ENCODE measurements at places on chromosomes 2 and 18.

- no peak for DNase-seq
Measured at GRCh38 chr2:144084114-144084661, 435.7 kb downstream of the ZEB2 start.

GRCh38 chr18:72895548-72895947, 27.8 kb upstream of the NETO1 start:
- DNase-seq, result no peak

DNA sequence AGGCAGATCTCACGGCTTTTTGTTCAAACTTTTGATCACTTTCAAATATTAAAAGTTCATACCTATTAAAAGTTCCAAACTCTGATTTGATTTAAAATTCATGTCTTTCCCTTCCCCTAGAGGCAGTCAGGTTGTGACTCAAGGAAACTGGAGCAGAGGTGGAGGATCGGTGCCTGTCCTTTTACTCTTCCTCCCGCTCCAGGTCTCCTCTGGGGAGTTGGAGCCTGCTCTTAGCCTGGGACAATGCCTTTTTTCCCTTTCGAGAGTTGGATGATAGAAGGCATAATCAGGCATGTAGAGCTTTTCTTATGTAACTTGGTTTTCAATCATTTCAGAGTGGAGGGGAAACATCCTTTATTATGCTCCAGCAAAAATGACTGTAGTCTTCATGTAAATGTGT, 1706.1 kb upstream of the CELF4 start:
- no peak for DNase-seq

GRCh38 chr2:68441179-68441993, 25.7 kb downstream of the FBXO48 start:
- peak; percentile 87 for DNase-seq

DNA sequence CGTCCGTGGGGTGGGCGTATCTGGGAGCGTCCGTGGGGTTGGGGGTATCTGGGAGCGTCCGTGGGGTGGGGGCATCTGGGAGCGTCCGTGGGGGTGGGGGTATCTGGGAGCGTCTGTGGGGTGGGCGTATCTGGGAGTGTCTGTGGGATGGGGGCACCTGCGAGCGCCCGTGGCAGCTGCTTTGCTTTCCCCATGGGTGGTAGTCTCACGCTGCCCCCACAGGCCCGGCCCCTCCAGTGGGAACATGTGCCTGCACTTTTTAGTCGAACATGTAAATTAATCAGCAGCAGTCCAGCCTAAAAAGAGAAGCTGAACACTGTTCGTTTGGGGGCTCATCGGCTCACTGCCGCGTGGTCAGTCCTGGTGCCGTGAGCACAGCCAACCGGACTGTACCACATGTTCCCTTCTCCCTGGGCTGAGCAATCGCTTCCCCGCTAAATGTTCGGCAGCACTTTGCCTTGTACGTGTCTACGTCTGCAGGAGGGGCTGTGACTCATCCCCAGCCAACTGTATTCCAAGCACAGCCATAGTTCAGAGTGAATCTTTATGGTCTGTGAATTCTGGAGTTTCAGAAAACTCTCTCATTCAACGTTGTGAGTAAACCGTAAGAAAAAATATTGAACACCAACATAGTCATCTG, 271.5 kb downstream of the AGAP1 start:
- no peak for DNase-seq

GRCh38 chr2:212814941-212815340, 276.3 kb upstream of the ERBB4 start:
- no peak for DNase-seq

- no peak for DNase-seq
Measured at GRCh38 chr2:211833582-211834279, 704.9 kb downstream of the ERBB4 start.

GRCh38 chr2:42871372-42871771, 79.0 kb upstream of the HAAO start:
- DNase-seq, result no peak

DNA sequence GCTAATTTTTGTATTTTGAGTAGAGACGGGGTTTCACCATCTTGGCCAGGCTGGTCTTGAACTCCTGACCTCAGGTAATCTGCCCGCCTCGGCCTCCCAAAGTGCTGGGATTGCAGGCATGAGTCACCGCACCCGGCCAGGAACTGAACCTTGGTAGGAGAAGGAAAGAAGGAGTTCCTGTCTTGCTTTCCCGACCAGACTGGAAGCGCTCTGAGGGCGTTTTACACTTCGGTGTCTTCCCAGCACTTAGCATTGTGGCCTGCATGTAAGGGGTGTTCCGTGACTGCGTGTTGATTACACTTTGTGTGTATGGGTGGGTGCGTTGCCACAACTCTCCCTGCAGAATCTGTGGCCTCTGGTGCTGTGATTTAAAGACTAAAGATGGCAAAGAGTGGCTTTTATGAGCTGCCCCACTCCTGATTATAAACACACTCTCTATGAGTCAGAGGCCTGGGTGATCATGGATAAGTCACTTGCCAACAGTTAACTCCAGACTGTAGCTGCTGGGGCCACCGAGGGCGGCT, 46.0 kb downstream of the ODC1 start:
- no peak for DNase-seq

DNA sequence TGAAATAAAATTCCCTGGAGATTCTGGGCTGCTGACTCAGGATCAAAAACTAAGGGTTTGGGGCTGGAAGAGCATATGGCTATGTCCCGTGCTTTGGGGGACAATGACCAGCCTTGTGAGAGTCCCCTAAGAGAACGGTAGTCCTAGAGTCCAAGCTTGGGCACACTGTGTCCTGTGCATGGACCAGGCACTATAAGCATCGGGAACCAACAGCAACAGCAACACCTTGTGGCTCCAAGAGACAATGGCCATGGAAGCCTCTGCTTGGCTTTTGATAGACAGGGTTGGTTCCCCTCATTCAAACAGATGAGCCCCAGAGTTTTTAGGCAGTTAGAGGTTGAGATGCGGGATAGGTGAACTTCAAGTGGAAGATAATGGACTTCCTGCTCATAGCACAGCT, 294.4 kb upstream of the CHAC2 start:
- no peak for DNase-seq

GRCh38 chr2:233005096-233005495, 8.0 kb downstream of the NGEF start:
- no peak for DNase-seq

DNA sequence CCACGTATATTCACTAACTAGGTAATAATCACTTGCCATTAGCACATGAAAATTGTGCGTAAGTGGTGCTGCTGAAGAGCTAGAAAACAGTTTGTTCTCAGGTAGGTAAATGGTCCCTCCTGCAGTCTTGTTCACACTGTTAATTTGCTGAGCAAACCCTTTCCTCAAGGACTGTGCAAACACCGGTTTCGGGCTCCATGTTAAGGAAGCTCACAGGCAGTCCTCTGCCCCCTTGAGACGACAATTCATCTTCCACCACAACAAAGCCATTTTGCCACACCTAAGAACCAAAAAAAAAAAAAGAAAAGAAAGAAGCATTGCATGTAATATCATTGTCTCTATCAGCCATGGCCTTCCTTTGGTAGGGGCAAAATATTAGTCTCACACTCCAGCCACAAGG, 193.9 kb downstream of the BCL11A start:
- no peak for DNase-seq

DNA sequence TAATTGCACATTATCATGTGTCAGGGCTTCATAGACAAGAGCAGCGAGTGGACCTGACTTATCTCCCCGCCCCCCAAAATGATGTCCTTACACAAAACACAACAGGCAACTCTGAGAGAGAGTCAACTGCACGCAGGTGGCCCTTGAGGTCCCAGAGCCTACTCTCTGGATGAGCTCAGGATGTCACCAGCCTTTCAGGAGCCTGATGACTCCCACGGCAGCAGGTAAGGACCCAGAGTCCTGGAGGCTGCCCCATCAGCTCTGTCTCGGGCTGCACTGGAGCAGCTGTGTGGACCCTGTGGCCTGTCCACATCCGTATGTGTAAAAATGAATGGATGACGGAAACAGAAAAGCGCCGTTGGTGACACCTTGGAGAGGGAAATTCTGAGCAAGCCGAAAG, 130.9 kb downstream of the HDAC4 start:
- peak; percentile 19 for DNase-seq

- DNase-seq, result no peak
Measured at GRCh38 chr2:24909555-24910177, 10.4 kb downstream of the ADCY3 start.

- DNase-seq, result no peak
Measured at GRCh38 chr2:96631804-96632435, 6.2 kb downstream of the KANSL3 start.

DNA sequence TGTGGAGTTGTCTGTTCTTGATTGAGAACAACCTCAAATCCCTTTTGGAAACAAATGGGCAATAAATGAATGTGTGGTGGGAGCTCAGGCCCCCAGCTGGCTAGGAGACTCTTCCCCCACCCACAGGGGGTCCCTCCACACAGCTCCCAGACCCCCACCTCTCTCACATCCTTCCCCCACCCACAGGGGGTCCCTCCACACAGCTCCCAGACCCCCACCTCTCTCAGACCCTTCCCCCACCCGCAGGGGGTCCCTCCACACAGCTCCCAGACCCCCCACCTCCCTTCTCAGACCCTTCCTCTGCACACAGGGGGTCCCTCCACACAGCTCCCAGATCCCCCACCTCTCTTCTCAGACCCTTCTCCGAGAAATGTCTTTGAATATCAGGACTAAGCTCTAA, 79.0 kb upstream of the CTDP1 start:
- no peak for DNase-seq

DNA sequence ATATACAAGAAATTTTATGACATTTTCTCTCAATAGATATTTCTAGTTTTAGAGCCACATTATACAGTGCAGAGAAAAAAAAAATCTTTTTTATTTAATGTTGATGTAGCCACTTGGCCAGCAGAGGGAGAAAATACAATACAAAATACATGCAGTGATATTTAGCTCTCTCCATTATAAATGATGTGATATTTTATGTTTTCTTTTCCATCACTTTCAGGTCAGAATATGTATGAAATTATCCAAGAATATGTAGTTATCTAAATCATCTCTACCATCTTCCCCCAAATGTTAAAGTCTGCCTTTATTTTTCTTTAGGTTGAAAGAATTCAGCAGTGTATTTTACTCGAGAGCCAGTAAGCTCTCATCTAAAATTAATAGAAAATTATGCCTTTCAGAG, 533.6 kb upstream of the FSHR start:
- no peak for DNase-seq

GRCh38 chr2:76311728-76312127, 601.0 kb upstream of the GCFC2 start:
- DNase-seq, result no peak

DNA sequence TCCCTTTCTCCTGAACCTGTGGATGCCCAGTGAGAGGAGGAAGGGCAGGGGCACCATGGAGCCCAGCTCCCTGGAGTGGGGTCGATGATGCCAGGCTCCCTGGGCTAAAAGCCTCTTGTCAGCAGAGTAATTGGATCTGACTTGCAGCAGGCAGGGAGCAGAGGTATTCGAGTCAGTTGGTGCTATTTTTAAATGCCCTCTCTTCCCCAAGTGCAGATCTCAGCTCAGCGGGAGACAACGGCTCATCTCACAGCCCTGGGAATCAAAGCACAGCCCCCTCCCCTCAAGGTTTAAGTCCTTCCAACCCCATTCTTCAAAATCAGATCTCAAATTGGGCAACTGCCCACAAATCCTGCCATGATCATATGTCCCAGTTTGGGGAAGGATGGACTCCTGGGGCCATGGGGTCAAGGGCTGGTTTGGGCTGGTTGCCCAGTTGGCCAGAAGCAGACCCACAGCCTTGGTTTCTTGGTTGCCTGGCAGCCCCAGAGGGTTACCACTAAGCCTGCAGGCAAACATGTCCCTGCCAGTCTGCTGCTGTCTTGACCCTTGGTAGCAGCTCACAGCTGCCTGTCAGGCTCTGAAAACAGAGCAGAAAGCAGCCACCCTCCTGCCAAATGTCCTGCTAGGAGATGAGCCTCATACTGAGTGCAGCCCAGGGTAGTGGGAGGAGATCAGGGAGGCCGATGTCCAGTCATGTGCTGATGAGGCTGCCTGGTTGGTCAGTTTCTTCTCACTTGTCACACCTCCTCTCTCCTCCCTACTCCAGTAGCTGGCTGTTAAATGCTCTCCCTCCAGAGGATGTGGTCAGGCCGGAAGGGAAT, 244.9 kb downstream of the LOXHD1 start:
- DNase-seq, result peak; percentile 68

DNA sequence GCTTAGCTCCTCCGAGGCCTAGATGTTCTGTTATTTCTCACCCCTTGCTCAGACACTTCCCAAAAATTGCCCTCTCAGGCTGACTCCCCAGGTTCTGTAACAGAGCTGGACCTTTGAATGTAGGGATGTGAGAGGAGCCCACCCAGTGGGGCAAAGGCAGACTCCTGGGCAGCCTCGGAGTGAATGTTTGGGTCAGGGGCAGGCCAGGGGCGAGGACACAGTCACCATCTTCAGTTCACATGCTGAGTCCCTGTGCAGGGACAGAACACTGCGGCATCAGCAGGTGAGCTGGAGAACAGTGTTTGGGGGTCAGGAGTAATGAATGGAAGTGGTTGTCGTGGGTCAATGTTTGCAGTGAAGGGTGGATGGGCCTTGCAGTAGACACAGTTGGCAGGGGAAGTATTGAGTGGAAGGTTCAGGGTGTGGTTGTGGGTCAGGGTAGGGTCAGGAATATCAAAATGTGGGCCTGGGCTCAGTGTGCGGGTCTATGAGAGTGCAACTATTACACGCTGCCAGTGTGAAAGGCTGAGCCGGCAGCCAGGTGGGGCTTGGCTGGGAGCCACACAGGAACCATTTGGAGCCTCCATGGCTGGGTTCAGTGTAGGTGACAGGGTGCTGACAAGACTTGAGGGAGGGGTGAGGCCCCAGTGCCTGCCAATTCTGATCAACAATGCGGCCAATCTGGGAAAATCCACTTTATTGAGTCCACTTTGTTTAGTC, 4.4 kb downstream of the IHH start:
- no peak for DNase-seq

GRCh38 chr2:15642011-15642814, 50.5 kb downstream of the DDX1 start:
- no peak for DNase-seq

- no peak for DNase-seq
Measured at GRCh38 chr18:41058351-41059125, 896.5 kb upstream of the PIK3C3 start.

GRCh38 chr2:97812931-97813330, 99.6 kb downstream of the ZAP70 start:
- no peak for DNase-seq

GRCh38 chr18:46283895-46284295, 179.7 kb downstream of the HAUS1 start:
- no peak for DNase-seq

- no peak for DNase-seq
Measured at GRCh38 chr18:11728249-11728648, 39.2 kb downstream of the GNAL start.

- no peak for DNase-seq
Measured at GRCh38 chr2:206198677-206199076, 39.0 kb downstream of the EEF1B2 start.

DNA sequence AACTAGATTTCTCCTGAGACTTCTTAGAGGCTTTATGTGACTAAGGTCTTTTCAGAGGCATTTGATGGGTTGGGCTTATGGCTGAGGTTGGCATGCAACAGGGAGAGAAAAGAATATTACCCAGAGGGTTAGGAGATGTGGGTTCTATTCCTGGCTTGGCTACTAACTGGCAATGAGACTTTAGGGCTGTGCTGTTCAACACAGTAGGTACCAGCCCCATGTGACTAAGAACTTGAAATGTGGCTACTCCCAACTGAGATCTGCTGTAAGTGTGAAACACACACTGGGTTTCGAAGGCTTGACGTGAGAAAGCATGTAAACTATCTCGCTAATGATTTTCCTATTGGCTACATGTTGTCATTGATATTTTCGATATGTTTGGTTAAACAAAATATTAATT, 324.9 kb upstream of the SLC14A2 start:
- no peak for DNase-seq
